Muscle of leg (tissue), 16 donors: ENCODE measurements at places on chromosomes 4 and X. TPM values are rescaled to one million over a fixed set of nuclear protein-coding genes. Genes with fewer than 3 reads are reported as not detected.

Gene CLIC2
- 4.5 TPM for polyA plus RNA-seq

Gene FAM184B
- 4.1 TPM for polyA plus RNA-seq

Gene CXCL10
- polyA plus RNA-seq: 0.14 TPM

DNA sequence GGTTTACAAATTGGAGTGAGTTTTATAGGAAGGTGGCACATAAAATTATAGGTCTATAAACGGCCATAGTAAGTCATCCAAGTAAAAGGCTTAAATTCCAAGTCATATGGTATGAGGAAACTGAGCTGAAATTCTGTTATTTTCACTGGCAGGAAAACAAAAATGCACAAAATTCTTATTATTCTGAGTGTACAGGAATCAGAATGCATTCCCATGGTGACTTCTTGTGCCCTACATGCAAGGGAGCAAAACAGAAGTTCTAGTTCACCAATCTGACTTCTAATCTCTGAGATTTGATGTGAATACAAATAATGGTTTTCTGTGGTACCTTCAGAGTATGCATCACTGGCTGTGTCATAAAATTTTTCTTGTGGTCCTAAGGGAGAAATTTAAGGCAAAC, 102.9 kb downstream of the CLCN4 start:
- peak; percentile 42 for DNase-seq

GRCh38 chr4:170687751-170688150, 598.0 kb upstream of the AADAT start:
- DNase-seq: no peak

DNA sequence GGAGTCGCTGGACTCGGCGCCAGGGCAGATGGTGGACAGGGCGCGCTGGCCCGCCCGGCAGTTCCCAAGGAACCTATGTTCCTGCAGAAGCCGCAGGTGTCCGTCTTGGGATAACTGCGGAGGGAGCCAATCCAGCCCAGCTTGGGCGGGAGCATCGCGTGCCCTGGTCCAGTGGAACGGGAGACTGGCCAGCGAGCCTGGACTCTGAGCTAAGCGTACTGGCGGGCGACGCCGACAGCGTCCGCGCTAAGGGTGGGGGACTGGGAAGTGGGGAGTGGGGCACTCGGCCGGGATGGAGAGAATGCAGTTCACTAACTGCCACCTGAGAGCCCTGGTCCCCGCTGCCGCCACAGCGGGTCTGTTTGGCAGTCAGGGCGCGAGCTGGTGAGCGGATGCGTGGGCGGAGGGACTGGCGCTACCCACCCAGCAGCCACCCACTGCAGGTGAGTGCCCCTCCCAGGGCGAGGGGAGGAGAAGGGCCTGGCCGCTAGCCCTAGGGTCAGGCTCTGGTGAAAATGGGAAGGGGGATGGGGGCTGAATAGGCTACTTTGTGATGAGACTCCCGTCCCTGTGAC, 1.3 kb upstream of the MAMLD1 start:
- DNase-seq: peak; percentile 23

- DNase-seq: no peak
Measured at GRCh38 chrX:80317646-80318045, 102.6 kb upstream of the TENT5D start.

- DNase-seq: no peak
Measured at GRCh38 chr4:25817059-25817681, 45.6 kb downstream of the SEL1L3 start.

- peak; percentile 36 for DNase-seq
Measured at GRCh38 chrX:148854306-148854705, 353.9 kb downstream of the AFF2 start.

DNA sequence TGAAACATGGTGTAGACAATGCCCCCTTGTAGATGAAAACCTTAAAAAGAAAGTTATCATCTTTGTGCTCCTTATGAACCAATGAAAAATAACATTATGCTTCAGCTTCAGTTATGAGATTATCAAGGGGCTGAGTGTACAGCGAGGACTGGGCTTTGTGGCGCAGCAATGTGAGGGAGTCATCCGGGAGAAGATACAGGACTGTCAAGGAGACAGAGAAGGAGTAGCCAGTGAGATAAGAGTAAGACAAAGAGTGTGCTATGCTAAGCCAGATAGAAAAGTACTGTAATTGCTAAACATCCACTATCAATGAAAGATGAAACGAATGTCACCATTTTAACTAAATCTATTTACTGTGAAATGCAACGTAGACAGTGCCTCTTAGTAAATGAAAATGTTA, 3.6 kb upstream of the KLHL15 start:
- DNase-seq: no peak

DNA sequence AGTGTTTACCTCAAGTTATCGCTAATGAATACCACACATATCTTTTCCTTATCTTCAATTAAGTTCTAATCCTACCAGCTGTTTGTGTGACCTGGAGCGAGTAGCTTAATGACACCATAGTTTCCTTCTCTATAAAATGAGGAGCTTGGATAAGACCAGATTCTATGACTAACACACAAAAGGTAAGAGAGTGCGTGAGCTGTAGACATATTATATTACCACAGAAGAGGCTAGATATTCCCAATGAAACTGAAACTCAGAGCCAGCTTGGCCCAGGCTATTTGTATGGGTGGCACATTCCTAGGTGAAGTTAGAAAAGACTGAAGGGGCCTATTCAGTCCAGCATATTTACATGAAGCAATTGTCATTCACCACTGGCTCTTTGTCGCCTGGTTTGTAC, 30.2 kb downstream of the ASB5 start:
- peak; percentile 40 for DNase-seq

Gene HMGB3
- 65.9 TPM for polyA plus RNA-seq

Gene PLP1
- polyA plus RNA-seq: 92.8 TPM

GRCh38 chrX:30489323-30489722, 88.2 kb downstream of the TASL start:
- no peak for DNase-seq

DNA sequence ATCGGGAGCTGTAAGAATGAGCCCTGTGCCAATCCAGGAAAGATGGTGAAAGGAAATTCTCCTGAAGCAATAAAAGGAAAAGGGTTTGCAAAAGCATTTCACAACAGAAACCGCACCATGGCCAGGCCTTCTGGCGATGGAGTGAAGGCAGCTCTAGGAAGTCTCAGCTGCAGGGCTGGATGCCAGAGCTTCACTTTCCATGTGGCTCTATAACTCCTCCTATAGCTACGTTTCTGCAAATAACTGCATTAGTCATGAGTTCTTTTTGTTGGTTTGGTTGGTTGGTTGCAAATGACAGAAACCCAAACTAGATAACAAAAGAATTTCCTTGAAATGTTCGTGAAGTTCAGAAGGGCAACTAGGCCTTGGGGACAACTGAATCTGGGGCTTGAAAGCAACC, 84.6 kb downstream of the RELL1 start:
- peak; percentile 56 for DNase-seq

DNA sequence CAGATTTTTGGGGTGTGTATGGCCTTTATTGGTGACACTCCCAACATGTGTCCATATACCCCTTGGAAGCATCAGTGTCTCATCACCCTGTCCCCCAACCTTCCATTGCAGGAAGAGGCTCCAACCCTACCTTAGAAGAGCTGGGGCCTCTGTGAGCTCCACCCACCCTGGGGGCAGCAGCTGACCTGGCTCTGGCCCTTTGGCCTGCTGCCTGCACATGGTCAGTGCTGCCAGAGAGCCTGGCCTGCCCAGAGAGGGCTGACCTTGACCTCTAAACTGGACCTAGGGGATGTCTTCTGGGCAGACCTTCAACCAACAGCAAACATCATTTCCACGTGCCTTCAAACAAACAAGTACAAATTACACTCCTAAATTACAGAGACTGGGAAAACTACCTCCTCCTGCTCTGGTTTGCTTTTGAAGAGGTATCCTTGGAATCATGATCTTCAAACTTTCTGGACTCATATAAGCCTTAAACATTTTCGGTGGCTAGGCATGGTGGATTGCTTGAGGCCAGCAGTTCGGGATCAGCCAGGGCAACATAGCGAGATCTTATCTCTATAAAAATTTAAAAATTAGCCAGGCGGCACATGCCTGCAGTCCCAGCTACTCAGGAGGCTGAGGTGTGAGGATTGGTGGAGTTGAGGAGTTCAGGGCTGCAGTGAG, 27.3 kb upstream of the KIAA0232 start:
- no peak for DNase-seq

Gene YY2
- polyA plus RNA-seq: 1.5 TPM

Gene AFM
- polyA plus RNA-seq: not detected

Gene APOO
- polyA plus RNA-seq: 17.7 TPM

Gene AKAP4
- polyA plus RNA-seq: 1.9 TPM

GRCh38 chrX:19496711-19497110, 18.6 kb downstream of the MAP3K15 start:
- no peak for DNase-seq

GRCh38 chr4:40843696-40844095, 93.9 kb downstream of the NSUN7 start:
- no peak for DNase-seq

DNA sequence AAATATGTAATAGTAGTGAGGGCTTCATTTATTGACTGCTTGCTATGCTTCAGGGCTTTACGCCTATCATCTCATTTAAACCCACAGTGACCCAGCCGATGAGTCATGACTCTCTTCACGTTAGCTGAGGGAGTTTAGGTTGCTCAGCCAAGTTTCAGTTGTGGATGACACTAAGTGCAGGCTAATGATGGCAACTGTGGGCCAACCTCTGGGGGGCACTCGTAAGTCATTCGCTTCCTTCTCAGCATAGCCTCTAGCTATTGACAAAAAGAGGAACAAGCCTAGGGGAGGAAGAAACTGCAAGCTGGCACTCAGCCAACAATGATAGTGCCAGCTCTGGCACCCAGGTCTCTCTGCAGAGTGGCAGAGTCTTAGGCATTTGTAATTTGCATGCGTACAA, 325.0 kb downstream of the ARHGAP10 start:
- DNase-seq: peak; percentile 62

GRCh38 chr4:498328-498904, 540 bp downstream of the ZNF721 start:
- no peak for DNase-seq

Gene CDX4
- not detected for polyA plus RNA-seq

DNA sequence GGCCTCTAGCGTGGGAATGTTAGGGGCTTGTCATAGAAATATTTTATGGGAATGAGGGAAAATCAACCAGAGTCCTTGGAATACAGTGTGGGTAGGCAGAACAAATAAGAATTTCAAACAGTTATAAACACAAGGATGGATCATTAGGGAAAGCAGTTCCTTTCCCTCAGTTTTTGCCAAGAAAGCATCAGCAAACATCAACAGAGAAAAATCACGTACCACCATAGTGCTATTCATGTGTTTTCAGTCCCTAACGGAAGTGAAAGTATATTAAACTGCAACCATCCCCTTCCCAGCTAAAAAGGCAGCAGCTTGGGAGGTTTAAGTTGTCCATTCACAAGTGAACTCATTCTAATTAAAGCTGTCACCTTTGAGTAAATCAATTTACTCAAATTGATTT, 334.4 kb upstream of the PCDH18 start:
- no peak for DNase-seq

- DNase-seq: peak; percentile 84
Measured at GRCh38 chrX:70029863-70030262, 19.9 kb downstream of the AWAT2 start.

Gene IL13RA2
- 0.77 TPM for polyA plus RNA-seq

- peak; percentile 65 for DNase-seq
Measured at GRCh38 chr4:5998333-5998936, 19.8 kb downstream of the C4orf50 start.

DNA sequence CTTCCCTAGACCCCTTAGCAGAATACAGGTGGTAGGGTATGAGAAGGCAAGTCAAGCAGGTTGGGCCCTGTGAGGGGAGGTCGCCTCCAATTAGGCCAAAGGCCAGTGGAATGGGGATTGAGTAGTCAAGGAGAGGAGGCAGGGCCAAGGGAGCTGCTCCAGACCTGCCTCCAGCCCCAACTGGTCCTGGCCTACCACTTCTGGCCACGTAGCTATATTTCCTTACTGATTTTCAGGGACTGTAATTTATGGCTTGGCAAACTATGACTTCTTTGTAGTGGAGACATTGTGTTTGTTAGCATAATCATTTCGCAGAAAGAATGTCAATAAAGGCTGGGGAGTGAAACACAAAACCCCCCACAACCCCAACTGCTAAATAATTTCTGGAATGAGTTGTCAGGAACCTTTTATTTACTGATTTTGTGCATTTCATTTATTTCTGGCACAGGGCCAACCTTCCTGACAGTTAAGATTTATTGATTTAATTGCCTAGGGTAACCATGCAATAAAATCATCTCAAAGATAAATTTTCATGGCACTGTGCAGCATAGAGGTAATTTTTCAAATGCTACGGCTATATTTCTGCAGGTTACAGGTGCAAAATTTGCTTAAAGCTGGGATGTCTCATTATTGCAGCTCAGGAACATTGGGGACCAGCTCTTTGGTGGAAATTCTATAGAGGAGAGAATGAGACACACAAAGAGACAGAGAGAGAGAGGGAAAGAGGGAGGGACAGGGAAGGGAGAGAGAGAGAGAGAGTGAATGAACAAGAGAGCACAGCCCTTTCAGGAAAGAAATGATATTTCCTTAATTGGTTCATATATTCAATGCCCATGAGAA, 494.9 kb downstream of the IDS start:
- no peak for DNase-seq
